ENCODE measurements at places on chromosomes 12 and 14.

GRCh38 chr12:101951002-101951670 lies 73.8 kb downstream of the DRAM1 start:
- no peak for DNase-seq

- no peak for DNase-seq
These were observed 201.5 kb upstream of the CAND1 start for GRCh38 chr12:67067453-67068203.

- DNase-seq = no peak
These were observed 114.5 kb downstream of the RAD51B start for GRCh38 chr14:67934087-67934486.

- DNase-seq = no peak
These were observed 99.0 kb downstream of the KCNH5 start for GRCh38 chr14:62946221-62946620.

- DNase-seq = no peak
These were observed 53.4 kb downstream of the ELK3 start for GRCh38 chr12:96247563-96247962.

- DNase-seq = no peak
These were observed 154.9 kb downstream of the FSCB start for GRCh38 chr14:44352201-44352600.

GRCh38 chr12:112532106-112532505 lies 113.4 kb downstream of the PTPN11 start:
- no peak for DNase-seq

DNA sequence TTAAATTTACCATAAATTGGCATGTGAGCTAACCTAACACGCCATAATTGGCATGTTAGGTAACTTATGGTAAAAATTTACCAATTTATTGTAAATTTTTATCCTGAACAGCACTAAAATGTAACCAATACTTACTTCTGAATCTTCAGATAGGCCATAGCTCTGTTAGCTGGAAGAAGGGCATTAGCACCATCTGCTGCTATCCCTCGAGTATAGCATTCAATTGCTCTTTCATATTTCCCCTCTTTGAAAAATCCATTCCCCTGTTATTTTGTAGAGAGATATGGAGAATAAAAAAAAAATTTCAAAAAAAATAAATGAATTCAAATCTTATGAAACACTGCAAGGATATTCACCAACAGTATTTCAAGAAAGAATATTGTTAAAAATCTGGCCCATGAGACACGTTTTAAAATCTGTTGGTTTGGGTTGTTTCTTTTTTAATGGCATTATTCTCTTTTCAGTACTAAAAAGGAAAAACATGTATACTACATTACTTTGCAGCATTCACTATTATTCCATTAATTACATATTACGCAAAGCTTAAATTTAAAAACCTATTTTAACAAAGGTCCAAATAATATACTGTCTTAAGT lies 19.1 kb downstream of the RPAP3 start:
- no peak for DNase-seq

GRCh38 chr12:92108651-92109050 lies 37.0 kb downstream of the BTG1 start:
- DNase-seq = no peak

- no peak for DNase-seq
These were observed 62.0 kb downstream of the PLEKHA5 start for GRCh38 chr12:19191563-19191962.

GRCh38 chr14:68665792-68666204 lies 127.1 kb downstream of the ZFP36L1 start:
- DNase-seq = no peak

- DNase-seq = no peak
These were observed 37.0 kb upstream of the TMX1 start for GRCh38 chr14:51202914-51203665.

GRCh38 chr12:64706857-64707256 lies 52.3 kb downstream of the GNS start:
- DNase-seq = no peak

GRCh38 chr14:34190717-34191116 lies 239.8 kb upstream of the EGLN3 start:
- DNase-seq = no peak

- no peak for DNase-seq
These were observed 1.4 kb downstream of the FOXA1 start for GRCh38 chr14:37593511-37594237.

DNA sequence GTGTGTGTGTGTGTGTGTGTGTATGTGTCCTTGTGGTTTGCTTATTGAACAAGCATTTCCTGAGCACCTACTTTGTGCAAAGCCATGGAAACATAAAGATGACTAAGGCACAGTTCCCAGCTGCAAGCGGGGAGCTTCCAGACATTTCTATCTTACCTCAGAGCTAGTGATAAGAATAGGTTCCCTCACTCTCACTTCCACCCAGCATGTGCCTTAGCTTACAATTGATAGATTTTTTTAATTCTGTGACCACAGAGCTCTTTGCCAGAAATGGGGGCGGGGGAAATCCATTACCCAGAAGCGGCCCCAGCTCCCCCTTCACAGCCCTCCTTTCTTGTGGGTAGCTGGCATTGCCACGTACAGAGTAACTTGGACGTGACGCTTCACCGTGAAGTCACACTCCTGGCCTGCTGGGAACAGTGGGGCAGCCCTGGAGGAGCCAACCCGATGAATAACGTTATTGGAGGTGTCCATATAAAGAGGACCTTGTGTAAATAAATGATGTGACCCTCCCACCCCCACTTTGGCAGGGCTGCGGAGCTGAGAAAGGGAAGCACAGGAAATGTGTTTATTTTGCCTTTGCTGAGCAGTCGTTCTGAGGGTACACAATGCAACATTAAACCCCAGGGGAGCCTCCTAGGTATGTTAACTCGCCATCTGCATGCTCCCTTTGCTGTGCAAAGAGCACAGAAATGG lies 238.9 kb downstream of the CHST11 start:
- no peak for DNase-seq

- DNase-seq = no peak
These were observed 32.2 kb downstream of the SLC8A3 start for GRCh38 chr14:70156592-70156991.

- no peak for DNase-seq
These were observed 53.4 kb downstream of the ZFC3H1 start for GRCh38 chr12:71610031-71610795.

- no peak for DNase-seq
These were observed 26.7 kb upstream of the LRTM2 start for GRCh38 chr12:1793426-1794210.

DNA sequence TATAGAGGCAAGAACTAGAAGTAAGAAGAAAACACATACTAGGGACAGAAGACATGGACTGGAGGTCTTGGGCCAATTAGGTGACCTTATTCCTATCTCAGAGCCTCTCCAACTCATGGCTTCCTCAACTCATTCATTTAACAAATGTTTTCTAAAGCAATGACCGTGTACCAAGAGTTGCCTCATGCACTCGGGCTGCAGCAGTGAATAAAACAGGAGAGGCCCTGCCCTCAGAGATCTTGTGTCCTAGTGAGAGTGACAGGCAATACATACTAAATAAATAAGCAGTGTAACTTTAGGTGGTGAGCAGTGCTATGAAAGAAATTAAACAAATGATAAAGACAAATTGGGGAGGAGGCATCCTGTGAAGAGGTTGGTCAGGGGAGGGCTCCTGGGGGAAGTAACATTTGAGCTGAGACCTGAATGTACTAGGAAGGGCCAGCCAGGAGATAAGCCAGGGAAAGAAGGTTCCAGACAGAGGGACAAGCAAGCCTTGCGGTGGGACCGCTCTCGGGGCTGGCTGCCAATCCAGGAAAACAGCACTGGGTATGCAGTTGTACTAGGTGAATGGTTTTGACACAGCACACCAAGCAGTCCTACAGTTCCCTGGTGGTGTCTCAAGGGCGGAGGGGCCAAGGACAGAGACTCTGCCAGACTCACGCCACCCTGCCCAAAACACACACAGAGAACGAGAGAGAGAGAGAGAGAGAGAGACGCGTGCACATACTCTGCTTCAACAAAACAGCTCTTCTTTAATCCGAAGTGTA lies 1.3 kb downstream of the NINJ2 start:
- no peak for DNase-seq

DNA sequence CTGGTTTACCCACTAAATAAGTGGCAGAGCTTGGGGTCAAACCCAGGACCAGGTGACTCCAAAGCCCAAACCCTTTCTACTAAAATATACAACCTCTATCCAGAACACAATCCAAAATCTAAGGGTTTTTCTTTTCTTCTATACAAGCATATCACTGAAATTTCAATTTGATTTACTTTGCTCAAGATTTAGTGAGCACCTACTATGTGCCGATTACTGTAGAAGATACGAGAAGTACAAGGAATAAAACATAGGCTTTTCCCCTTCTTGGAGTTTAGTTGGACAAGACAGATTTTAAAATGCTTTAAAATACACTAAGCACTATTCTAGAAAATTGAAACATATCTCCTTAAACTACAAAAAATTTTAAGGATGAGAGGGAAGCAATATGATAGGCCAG lies 2.8 kb downstream of the L3HYPDH start:
- DNase-seq = no peak

GRCh38 chr12:127599436-127599835 lies 667.5 kb upstream of the TMEM132C start:
- no peak for DNase-seq

GRCh38 chr12:110077800-110078199 lies 29.5 kb upstream of the C12orf76 start:
- DNase-seq = no peak

GRCh38 chr14:100239840-100240667 lies 1.1 kb downstream of the YY1 start:
- DNase-seq = peak; percentile 73

- DNase-seq = no peak
These were observed 573.0 kb downstream of the FSCB start for GRCh38 chr14:43934102-43934501.

DNA sequence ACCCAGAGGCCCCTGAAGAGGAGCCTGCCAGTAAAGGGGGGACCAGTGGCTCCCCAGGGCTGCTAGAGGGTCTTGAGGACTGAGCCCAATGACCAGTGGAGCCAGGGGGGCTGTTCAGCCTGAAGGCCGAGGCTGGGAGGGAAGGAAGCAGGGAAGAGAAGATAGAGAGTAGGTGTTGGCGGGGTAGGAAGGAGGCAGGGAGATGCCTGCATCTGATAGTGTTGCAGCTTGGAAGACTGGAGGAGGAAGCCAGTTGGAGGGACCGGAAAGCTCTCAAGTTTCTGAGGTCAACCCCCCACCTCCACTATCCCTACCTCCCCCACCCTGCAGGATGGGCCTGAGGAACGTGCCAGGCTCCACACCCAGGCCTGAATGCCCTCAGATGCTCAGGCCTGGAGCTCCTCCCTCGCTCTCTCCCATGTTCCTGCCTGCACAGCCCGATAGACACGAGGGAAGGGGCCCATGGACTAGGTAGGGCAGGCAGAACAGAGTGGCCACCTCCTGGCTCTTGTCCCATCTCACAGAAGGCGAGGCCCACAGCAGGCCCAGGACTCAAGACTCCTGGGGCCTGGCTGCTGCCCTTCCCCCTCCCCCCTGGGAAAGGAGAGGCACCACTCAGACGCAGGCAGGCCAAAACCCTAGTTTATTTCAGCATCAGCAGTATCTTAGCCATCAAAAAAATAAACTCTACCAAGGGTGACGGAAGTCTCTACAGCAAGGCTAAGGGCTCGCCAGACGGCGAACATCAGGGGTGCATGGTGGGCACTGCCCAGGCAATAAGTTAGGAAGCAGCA lies 3.4 kb downstream of the CKB start:
- no peak for DNase-seq

DNA sequence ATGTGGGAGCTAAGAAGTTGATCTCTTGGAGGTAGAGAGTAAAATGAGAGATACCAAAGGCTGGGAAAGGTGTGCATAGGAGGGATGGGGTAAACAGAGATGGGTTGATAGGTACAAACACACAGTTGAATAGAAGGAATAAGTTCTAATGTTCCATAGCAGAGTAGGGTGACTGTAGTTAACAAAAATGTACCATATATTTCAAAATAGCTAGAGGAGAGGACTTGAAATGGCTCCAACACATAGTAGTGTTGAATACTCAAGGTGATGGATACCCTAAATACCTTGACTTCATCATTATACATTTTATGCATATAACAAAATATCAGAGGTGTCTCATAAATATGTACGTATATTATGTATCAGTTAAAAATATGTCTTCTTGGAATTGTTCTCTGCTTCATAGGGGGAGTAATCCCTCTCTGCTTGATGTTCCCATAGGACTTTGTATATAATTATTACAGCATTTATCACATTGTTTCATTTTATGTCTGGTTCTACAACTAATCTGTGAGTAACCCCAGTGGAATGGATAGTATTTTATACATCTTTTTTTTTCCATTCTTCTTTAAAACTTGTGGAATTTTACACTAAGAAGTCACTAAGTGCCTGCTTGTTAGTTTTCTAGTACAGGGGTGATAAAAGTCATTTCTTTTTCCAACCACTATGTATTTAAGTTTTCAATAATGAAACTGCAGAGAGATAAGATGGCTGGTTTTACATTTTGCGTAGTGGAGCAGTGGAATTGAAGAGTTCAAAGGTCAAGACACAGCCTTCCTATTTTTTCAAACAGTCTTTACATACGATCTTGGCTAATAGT lies 1940.0 kb upstream of the SEL1L start:
- DNase-seq = no peak

DNA sequence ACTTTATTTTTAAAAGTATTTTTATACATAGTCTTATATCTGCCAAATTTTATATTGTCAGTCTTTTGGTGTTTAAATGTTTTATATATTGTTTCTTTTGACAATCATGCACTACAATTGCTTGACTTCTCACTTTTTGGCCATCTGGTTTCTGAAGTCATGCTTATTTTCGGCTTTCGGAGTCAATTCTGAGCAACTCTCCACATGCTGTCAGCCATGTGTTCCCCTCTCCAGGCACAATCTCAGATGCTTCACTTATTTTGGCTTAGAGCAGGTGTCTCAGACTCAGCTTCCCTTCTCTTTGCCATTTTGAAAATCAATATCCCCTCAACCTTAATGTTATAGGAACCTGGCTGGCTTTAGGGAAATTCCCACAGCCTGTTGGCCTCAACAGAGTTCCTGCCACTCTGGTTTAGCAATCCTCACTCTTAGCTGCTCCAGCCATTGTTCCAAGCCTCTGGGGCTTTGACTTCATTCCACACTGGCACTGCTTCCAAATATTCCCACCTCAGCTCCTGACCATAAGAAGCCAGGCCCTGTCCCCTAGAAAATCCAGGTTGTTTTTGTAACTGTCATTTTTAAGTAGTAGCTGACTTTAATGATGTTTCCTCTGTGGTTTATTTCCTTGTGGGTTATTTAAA lies 125.5 kb upstream of the FAR2 start:
- no peak for DNase-seq

GRCh38 chr12:53804429-53804828 lies 52.6 kb upstream of the CISTR start:
- DNase-seq = no peak

- DNase-seq = no peak
These were observed 101.8 kb upstream of the EGLN3 start for GRCh38 chr14:34052658-34053014.

DNA sequence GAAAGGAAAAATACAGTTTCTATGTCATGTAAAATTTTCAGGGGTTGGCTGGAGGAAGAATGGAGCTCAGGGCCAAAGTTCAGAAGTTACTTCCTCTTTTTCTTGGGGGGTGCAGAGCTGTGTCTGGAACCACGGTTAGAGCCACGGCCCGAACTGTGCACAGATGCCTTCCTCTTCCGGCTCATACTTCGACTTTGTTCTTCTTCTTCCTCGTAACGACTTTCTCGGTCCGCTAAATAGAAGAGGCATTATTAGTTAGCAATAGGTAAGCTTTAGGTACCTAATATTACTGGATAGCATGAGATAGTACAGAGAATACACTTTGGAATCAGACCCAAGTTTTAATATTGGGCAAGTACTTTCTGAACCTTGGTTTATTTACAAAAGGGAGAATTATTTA lies 31.2 kb downstream of the SUPT16H start:
- DNase-seq = no peak

Measured in substantia nigra (tissue), 51 donors.